Femur (tissue), 1 donor: ENCODE measurements at places on chromosomes 7 and 10.

- peak; percentile 34 for DNase-seq
Observed at GRCh38 chr7:43123457-43123856, 11.0 kb downstream of the HECW1 start.

DNA sequence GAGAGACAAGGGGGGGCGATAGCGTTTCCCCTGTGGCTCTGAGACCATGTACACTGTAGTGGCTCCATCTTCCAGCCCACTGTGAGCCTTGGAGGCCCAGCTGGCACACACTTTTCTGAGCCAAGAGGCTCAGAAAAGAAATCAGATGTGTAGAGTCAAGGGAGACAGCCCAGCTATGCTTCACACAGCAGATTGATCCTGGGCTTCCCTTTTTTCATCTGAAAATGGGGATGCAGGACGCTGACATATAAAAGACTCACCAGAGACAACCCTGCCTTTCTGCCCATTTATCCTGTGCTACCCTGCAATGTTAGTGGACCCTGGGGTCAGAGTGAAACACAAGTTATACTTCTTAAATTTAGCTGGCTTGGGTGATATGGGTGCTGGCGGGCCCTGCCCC lies 14.3 kb downstream of the TMEM273 start:
- no peak for DNase-seq

GRCh38 chr7:85019778-85020177 lies 167.1 kb downstream of the SEMA3D start:
- DNase-seq: no peak

GRCh38 chr10:26217396-26218086 lies 967 bp downstream of the GAD2 start:
- no peak for DNase-seq

DNA sequence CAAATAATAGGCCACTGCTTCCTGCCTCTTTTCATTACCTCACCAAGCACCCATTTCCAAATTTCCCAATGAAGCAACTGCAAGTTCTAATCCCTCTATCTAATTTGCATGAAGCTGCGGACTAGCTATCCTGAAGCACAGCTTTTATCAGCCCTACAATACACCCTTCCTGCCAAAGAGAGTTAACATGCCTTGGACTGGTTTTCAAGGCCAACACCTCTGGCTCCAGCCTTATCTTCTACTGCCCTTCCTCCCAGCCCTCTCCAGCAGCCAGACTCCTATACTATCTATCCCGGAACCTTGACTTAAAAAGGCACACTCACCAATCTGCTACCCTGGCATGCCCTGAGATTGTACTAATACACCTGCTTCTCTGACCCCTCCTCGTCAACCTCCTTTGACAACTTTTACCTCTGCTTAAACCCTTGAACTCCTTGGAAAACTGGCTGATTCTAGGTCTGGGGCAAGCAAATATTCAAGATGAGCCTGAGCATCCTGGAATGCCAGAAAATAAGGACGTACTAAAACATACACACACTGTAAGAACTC lies 73.4 kb downstream of the SGMS1 start:
- DNase-seq: no peak

DNA sequence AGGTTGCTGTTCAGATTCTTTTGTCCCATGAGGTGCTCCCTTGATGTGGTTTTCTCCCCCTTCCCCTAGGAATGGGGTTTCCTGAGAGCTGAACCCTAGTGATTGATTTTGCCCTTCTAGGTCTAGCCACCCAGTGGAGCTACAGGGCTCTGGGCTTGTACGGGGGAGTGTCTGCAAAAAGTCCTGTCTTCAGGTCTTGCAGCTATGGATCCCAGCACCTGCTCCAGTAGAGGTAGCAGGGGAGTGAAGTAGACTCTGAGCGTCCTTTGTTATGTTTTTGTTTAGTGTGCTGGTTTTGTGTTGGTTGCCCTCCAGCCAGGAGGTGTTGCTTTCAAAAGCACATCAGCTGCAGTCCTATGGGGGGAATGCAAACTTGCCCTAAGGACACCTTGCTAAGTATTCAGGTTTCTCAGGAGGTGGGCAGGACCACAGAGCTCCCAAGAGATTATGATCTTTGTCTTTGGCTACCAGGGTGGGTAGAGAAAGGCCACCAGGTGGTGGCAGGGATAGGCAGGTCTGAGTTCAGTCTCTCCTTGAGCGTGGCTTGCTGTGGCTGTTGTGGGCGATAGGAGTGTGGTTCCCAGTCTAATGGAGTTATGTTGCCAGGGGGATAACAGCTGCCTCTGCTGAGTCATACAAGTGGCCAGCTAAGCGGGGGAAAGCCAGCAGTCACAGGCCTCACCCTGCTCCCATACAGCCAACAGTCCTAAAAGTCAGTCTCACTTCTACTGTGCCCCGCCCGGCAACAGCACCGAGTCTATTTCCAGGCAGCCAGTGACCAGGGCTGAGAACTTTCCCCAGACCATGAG lies 92.4 kb upstream of the JCAD start:
- peak; percentile 74 for DNase-seq

GRCh38 chr10:132393695-132394181 lies 3.3 kb upstream of the PWWP2B start:
- DNase-seq: no peak

DNA sequence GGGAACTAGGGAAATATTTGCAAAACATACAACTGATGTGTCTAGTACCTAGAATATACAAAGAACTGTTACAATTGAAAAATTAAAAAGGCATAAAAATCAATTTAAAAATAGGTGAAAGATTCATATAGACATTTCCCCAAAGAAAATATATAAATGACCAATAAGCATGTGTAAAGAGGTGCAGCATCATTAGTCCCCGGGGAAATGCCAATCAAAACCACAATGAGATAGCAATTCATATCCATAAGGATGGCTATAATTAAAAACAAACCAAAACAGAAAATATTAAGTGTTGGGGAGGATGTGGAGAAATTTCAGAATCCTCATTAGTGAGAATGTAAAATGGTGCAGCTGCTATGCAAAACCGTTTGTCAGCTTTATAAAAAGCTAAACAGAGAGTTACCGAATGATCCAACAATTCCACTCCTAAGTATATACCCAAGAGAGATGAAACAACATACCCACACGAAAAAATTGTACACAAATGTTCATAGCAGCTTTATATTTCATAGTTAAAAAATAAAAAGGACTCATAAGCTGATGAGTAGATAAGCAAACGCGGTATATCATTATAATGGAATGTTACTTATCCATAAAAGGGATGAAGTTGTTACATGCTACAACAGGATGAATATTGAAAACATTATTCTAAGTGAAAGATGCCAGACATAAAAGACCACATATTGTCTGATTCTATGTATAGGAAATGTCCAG lies 210.1 kb upstream of the INHBA start:
- DNase-seq: no peak

DNA sequence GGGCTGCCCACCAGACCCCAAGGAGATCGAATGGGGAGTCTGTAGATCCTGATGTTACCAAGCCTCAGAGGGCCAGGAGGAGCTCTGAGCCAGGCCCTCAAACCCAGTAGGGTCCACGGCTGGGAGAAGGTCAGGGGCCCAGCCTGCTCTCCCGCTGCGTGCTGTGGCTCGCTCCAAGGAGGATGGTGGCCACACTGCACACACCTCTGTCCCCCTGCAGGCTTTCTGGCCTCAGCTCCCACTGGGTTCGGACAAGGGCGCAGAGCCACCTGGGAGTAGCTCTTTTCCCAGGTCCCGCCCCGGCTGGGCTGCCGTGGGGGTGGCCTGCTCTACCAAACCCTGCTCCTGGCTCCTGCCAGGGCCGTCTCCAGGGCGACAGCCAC lies 175.8 kb downstream of the ZNF248 start:
- no peak for DNase-seq

GRCh38 chr10:23505797-23506465 lies 67.1 kb downstream of the OTUD1 start:
- DNase-seq: no peak

DNA sequence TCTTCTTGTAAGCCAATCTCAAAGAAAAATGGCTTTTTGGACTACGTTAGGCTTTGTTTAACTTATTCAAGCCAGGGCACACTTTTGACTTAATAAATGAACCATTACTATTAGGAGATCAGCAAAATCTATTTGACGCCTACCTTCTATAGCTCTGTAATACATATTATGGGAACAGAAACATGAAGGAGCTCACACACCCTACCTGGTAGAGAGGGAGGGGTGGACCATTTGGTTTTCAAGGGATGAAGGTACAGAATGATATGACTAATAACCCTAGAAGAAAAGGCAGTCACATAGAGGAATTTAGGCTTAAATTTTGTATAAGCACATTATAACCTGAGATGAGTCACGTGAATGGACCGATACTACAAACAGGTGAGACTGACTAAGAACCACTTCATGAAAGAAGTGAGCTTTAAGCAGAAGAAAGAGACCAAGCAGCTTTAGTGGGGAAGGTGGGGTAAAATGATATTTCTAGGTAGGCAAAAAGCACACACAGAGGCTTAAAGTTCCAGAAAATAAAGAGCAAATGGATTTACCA lies 106.8 kb upstream of the CTTNBP2 start:
- no peak for DNase-seq

DNA sequence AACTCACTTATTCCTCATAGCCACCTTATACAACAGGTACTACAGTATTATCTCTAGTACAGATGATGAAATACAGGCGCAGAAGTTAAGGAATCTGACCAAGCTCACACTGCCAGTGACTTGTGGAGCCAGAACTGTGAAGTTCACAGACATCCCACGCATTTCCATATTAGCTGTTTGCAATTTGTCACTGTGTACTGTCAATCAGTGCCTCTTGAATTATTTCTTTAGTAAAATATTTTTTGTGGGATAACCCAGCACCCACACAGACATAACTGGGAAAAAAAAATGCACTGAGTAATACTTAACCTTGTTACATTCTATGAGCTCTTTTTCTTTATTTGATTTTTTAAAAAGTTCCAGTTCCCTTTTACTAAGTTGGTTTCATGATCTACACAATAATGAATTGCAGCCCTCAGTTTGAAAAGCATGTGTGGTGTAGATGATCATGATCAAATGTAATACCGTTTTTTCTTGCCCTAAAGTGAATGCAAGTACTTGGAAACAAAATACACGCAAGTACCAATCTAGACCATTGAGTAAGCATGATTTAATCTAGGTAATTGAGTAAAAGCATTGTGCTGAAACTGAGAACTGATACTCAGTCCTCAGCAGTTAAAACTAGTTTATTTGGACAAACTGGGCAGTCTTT lies 14.1 kb downstream of the CUL1 start:
- no peak for DNase-seq

- peak; percentile 86 for DNase-seq
Observed at GRCh38 chr7:97024209-97025129, at the start of gene DLX5. DLX5 (minus strand) TSS chr7:97024831; CDS start chr7:97024623, 208 bp downstream.

- no peak for DNase-seq
Observed at GRCh38 chr10:118592675-118593330, 2.6 kb downstream of the PRLHR start.

DNA sequence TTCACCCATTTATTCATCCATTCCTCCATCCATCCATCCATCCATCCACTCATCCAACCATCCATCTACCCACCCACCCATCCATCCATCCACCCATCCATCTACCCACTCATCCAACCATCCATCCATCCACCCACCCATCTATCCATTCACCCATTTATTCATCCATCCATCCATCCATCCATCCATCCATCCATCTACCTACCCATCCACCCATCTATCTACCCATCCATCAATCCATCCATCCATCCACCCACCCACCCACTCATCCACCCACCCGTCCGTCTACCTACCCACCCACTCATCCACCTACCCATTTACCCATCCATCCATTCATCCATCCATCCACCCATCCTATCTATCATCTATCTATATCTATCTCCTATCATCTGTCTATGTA lies 169.4 kb upstream of the SHH start:
- no peak for DNase-seq

DNA sequence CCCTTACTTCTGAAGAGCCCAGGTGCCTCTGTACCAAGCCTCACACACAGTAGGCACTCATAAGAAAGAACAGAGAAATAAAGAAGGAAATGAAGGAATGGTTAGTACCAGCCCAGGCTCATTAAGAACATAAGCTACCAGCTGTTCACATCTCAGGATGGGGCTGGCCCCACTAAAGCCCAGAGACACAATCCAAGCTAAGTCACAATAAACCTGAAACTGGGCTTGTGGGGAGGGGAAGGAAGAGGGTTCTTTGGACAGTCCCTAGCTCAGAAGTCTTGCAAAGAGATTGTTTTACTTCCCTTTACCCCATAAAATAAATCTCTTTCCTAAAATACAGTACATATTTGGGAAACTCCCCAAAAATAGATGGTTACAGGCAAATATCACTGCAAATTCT lies 24.3 kb downstream of the FBXW4 start:
- DNase-seq: no peak

DNA sequence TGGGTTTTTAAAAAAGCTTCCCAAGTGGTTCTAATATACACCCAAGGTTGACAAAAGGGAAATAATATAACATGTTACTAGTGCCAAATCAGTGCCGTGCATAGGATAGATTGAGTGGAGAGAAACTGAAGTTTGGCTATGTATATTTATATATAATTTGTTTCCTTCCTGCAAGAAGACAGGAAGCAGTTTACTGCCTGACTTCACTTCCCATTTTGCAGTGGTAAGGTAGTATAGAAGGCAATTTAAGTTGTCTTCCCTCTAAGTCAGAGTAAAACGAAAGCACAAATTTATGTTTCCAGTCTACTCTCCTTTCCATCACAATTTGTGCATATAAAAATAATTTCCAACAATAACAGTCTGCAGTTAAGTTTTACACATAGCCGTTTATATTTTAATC lies 3.4 kb upstream of the HYCC1 start:
- no peak for DNase-seq
